Stomach (tissue), 19 donors: ENCODE measurements at places on chromosomes 2 and 18. TPM values are rescaled to one million over a fixed set of nuclear protein-coding genes. Genes with fewer than 3 reads are reported as not detected.

GRCh38 chr18:75916624-75916982 lies 489.1 kb upstream of the SMIM21 start:
- no peaks in the 10 kb centered on the region for H3K4me1 ChIP-seq
- peak overlapping the region; percentile 43 for H3K4me3 ChIP-seq
- H3K27ac ChIP-seq = no peak overlapping the region
- H3K27me3 ChIP-seq = peaks cover 13% of the 10 kb centered on the region
- no peaks in the 10 kb centered on the region for H3K36me3 ChIP-seq

GRCh38 chr18:22185771-22186386 lies 16.5 kb downstream of the GATA6 start:
- H3K27me3 ChIP-seq = peaks cover 17% of the 10 kb centered on the region
- H3K36me3 ChIP-seq = peaks cover 15% of the 10 kb centered on the region
- peak; percentile 68 for DNase-seq
- H3K4me3 ChIP-seq = no peak overlapping the region
- H3K4me1 ChIP-seq = peaks cover 62% of the 10 kb centered on the region
- peak overlapping the region; percentile 67 for H3K27ac ChIP-seq

GRCh38 chr2:125310657-125311364 lies 1285.7 kb downstream of the CNTNAP5 start:
- H3K36me3 ChIP-seq = no peaks in the 10 kb centered on the region
- no peaks in the 10 kb centered on the region for H3K4me1 ChIP-seq
- no peak overlapping the region for H3K27ac ChIP-seq
- no peak for DNase-seq
- no peak overlapping the region for H3K4me3 ChIP-seq

GRCh38 chr2:188326669-188327301 lies 35.1 kb downstream of the GULP1 start:
- no peaks in the 10 kb centered on the region for H3K36me3 ChIP-seq
- peaks cover 16% of the 10 kb centered on the region for H3K4me1 ChIP-seq
- no peaks in the 10 kb centered on the region for H3K27me3 ChIP-seq
- no peak overlapping the region for H3K4me3 ChIP-seq
- no peak for DNase-seq

- H3K27ac ChIP-seq = no peak overlapping the region
- no peak for DNase-seq
- peaks cover 2% of the 10 kb centered on the region for H3K27me3 ChIP-seq
- no peaks in the 10 kb centered on the region for H3K4me1 ChIP-seq
Measured at GRCh38 chr18:77334876-77335275, 85.2 kb downstream of the GALR1 start.

The TCF23 gene
- total RNA-seq = not detected

- H3K27me3 ChIP-seq = peaks cover 32% of the 10 kb centered on the region
- no peak overlapping the region for H3K27ac ChIP-seq
- peak; percentile 84 for DNase-seq
- no peak overlapping the region for H3K4me3 ChIP-seq
- peaks cover 15% of the 10 kb centered on the region for H3K4me1 ChIP-seq
- H3K36me3 ChIP-seq = no peaks in the 10 kb centered on the region
Measured at GRCh38 chr2:26605195-26605998, 35.8 kb downstream of the CIB4 start.

GRCh38 chr18:9561759-9562158 lies 52.6 kb downstream of the PPP4R1 start:
- DNase-seq = no peak
- H3K4me1 ChIP-seq = peaks cover 30% of the 10 kb centered on the region
- no peak overlapping the region for H3K4me3 ChIP-seq
- H3K27ac ChIP-seq = no peak overlapping the region
- no peaks in the 10 kb centered on the region for H3K27me3 ChIP-seq

DNA sequence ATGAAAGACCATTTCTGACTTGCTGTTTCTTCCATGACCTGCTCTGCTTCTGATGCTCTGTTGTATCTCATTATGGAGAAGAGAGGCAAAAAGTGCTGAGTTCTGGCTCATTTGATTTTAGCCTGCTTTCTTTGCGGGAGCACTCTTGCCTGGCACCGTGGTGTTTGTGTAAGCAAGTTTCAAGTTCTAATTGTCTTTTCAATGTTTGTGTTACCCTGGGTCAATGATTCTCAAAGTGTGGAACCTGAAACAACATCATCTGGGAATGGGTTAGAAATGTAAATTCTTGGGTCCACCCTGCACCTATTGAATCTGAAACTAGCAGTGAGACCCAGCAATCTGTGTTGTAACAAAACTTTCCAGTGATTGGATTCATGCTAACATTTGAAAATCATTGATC lies 85.5 kb upstream of the STON1 start:
- no peak for DNase-seq
- H3K27ac ChIP-seq = no peak overlapping the region
- peaks cover 64% of the 10 kb centered on the region for H3K4me1 ChIP-seq
- H3K36me3 ChIP-seq = no peaks in the 10 kb centered on the region
- no peak overlapping the region for H3K4me3 ChIP-seq

DNA sequence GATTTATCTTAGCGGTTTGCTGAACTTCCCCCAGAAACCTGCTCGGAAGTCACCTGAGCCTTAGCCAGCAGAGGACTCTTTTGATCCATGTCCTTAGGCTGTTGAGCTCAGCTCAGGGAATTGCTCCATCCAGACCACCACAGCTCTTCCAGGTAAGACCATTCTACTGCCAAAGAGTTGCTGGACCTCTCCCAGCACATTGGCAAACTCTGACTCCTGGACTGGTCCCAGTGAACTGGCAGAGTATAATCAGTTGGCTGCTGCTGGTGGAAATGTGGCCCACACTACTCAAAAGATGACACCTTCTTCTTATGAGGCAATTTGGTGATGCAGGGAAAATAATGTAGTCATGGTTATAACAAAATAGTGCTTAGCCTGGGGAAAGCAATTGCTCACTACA lies 308.8 kb upstream of the FIGN start:
- H3K4me3 ChIP-seq = no peak overlapping the region
- no peaks in the 10 kb centered on the region for H3K36me3 ChIP-seq
- no peaks in the 10 kb centered on the region for H3K4me1 ChIP-seq
- DNase-seq = peak; percentile 13
- no peak overlapping the region for H3K27ac ChIP-seq
- H3K27me3 ChIP-seq = no peaks in the 10 kb centered on the region

DNA sequence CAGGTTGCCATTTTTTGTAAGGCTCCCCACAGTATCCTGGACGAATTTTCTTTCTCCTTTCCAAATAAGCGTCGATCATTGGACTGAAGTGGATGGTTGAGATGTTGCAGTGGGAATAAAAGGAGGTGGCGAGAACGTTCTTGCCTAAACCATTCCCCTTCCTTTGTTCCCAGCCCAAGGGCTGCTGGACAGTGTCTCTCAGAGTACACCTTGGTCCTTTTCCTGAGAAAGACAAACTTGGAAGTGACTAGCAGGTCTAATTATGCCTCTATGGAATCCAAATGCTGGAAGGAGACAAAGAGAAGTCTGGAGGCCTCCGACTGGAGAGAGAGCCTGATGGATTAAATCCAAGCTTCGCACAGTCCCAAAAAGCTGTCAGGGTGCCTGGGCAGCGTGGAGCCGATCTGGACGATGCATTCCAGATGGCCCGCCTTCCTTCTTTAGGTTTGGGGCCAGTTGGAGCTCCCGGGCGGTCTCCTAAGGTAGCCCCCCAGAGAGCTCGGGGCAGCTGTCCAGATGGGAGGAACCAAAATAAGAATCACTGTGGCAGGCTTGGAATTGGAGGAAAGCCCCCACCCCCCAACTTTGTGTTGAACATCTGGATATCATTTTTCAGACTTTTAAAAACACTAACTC lies 186.8 kb downstream of the TMEM247 start:
- H3K4me3 ChIP-seq = no peak overlapping the region
- no peaks in the 10 kb centered on the region for H3K27me3 ChIP-seq
- no peak for DNase-seq
- no peaks in the 10 kb centered on the region for H3K4me1 ChIP-seq

DNA sequence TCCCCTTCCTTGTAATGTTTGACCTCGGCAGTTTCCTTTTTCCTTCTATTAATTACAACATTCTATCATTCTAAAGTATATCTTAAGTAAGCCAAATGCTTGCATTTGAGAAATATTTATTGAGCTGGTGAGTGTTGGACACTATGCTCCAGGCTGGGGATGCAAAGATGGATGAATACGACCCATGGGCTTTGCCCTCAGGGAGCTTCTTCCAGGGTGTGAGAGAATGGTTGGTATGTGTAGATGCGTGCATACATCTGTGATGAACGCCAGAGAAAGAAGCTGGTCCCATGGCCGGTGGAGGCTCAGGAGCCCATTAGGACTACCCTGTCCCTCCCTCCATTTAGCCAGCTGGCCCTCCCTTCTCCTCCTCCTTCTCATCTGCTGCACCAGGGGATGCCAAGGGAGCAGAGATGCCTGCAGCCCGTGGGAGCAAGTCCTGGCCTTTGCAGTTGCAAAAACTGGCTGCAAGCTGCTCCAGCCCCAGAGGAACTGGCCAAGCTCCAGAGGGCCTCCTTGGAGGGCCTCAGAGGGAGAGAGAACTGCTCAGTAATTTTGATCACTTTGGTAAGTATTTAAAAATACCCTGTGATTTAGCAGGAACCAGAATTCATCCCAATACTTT lies 65.7 kb upstream of the FOSL2 start:
- H3K4me1 ChIP-seq = peaks cover 38% of the 10 kb centered on the region
- no peak overlapping the region for H3K27ac ChIP-seq
- no peak overlapping the region for H3K4me3 ChIP-seq
- H3K36me3 ChIP-seq = no peaks in the 10 kb centered on the region
- no peak for DNase-seq
- no peaks in the 10 kb centered on the region for H3K27me3 ChIP-seq

- no peaks in the 10 kb centered on the region for H3K36me3 ChIP-seq
- no peak for DNase-seq
- H3K27me3 ChIP-seq = no peaks in the 10 kb centered on the region
- no peak overlapping the region for H3K27ac ChIP-seq
- H3K4me3 ChIP-seq = no peak overlapping the region
Measured at GRCh38 chr2:71063216-71063615, 5.2 kb upstream of the NAGK start.

- DNase-seq = no peak
- no peak overlapping the region for H3K27ac ChIP-seq
- no peak overlapping the region for H3K4me3 ChIP-seq
- no peaks in the 10 kb centered on the region for H3K36me3 ChIP-seq
- H3K27me3 ChIP-seq = peaks cover 4% of the 10 kb centered on the region
- H3K4me1 ChIP-seq = peaks cover 20% of the 10 kb centered on the region
Measured at GRCh38 chr2:85062565-85062964, 70.6 kb upstream of the TCF7L1 start.

- peaks cover 8% of the 10 kb centered on the region for H3K4me1 ChIP-seq
- no peak overlapping the region for H3K4me3 ChIP-seq
- no peak overlapping the region for H3K27ac ChIP-seq
- no peaks in the 10 kb centered on the region for H3K36me3 ChIP-seq
- no peaks in the 10 kb centered on the region for H3K27me3 ChIP-seq
Measured at GRCh38 chr2:129755786-129756185, 223.7 kb upstream of the RAB6C start.

The NEU2 gene
- total RNA-seq = not detected

- no peak overlapping the region for H3K27ac ChIP-seq
- peaks cover 26% of the 10 kb centered on the region for H3K4me1 ChIP-seq
- no peak for DNase-seq
- no peaks in the 10 kb centered on the region for H3K36me3 ChIP-seq
Measured at GRCh38 chr2:86000938-86001312, 104.8 kb downstream of the POLR1A start.

DNA sequence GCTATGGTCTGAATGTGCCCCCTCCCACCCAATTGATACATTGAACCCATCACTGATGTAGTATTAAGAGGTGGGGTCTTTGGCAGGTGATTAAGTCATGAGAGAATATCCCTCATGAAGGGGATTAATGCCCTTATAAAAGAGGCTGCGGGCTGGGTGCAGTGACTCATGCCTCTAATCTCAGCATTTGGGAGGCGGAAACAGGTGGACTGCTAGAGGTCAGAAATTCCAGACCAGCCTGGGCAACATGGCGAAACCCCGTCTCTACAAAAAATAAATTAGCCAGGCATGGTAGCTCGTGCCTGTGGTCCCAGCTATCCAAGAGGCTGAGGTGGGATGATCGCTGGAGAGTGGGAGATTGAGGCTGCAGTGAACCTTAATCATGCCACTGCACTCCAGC lies 14.3 kb downstream of the POLR2D start:
- DNase-seq = no peak
- H3K27me3 ChIP-seq = no peaks in the 10 kb centered on the region
- H3K27ac ChIP-seq = no peak overlapping the region
- H3K36me3 ChIP-seq = peaks cover 41% of the 10 kb centered on the region
- H3K4me3 ChIP-seq = no peak overlapping the region

GRCh38 chr18:60976976-60977375 lies 356.3 kb upstream of the CDH20 start:
- H3K4me1 ChIP-seq = no peaks in the 10 kb centered on the region
- no peak overlapping the region for H3K4me3 ChIP-seq
- no peak overlapping the region for H3K27ac ChIP-seq
- DNase-seq = no peak
- H3K27me3 ChIP-seq = no peaks in the 10 kb centered on the region
- H3K36me3 ChIP-seq = no peaks in the 10 kb centered on the region

DNA sequence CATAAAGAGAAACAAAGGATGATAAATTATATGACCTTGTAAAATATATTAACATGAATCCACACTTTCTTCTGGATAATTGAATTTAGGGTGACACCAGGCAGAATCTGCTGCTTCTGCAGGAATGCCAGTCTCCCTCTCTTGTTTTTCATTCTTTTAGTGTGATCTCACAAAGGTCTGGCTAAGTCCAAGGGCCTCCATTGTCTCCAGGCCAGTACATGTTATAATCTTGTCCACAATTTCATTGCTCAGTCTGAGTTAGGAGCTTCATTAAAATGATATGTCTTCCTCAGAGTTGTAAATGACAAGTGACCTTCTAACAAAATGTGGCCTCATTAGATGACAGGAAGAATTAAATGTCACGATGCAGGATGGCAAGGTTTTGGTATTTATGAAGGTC lies 110.2 kb downstream of the APOB start:
- no peak for DNase-seq
- H3K27me3 ChIP-seq = no peaks in the 10 kb centered on the region
- H3K4me1 ChIP-seq = peaks cover 15% of the 10 kb centered on the region
- no peaks in the 10 kb centered on the region for H3K36me3 ChIP-seq

DNA sequence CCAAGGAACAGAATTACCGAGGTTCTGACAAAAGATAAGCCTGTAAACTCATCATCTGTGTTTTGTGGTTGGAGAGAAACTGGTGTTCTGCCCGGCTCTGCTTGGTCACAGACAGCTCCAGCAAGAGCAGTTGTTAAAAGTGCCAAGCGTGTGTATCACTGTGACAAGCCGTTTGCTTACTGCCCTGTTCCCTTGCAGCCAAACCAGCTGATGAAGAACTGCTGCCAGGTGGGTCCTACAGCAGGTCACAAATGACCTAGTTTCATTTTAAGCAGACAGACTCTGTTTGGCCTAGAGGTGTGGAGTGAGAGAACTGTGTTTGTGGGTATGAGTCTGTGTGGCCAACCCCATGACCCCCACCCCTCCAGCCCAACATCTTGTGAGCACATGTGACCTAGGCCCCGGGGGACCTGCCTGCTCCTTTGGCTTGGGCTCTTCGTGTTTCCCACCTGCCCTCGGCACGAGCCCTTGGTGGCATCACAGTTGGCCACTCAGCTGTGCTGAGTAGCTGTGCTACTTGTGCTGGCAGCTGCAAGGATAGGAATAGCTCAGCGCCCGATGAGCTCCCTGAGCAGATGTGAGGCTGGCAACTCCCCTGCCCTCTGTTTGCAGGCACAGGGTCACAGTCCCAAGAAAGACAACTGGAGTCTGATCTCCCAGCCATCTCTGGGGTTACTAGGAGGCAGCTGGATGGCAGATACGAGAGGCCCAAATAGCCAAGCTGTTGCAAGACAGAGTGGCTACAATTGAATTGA lies 9.7 kb downstream of the OXER1 start:
- peak; percentile 41 for DNase-seq
- no peak overlapping the region for H3K4me3 ChIP-seq
- H3K4me1 ChIP-seq = no peaks in the 10 kb centered on the region
- H3K36me3 ChIP-seq = peaks cover 20% of the 10 kb centered on the region

The DAW1 gene
- total RNA-seq = not detected

The RAX gene
- not detected for total RNA-seq

GRCh38 chr2:170237572-170238120 lies 59.7 kb downstream of the MYO3B start:
- H3K4me3 ChIP-seq = no peak overlapping the region
- no peak overlapping the region for H3K27ac ChIP-seq
- no peak for DNase-seq
- no peaks in the 10 kb centered on the region for H3K27me3 ChIP-seq
